Activated CD4-positive, alpha-beta memory T cell treated with anti-CD3 and anti-CD28 coated beads, Interleukin-2, amount 10 ng/mL, durations not matched to agents 7 days and 5 days (primary cell): ENCODE measurements at places on chromosomes 6 and 20. TPM values are rescaled to one million over a fixed set of nuclear protein-coding genes. Genes with fewer than 3 reads are reported as not detected.

GRCh38 chr6:105320765-105321164, 82.1 kb downstream of the PREP start:
- no peaks in the 10 kb centered on the region for H3K27me3 ChIP-seq
- no peaks in the 10 kb centered on the region for H3K4me1 ChIP-seq
- peaks cover 31% of the 10 kb centered on the region for H3K36me3 ChIP-seq
- H3K27ac ChIP-seq = no peak overlapping the region
- no peak overlapping the region for H3K4me3 ChIP-seq

DNA sequence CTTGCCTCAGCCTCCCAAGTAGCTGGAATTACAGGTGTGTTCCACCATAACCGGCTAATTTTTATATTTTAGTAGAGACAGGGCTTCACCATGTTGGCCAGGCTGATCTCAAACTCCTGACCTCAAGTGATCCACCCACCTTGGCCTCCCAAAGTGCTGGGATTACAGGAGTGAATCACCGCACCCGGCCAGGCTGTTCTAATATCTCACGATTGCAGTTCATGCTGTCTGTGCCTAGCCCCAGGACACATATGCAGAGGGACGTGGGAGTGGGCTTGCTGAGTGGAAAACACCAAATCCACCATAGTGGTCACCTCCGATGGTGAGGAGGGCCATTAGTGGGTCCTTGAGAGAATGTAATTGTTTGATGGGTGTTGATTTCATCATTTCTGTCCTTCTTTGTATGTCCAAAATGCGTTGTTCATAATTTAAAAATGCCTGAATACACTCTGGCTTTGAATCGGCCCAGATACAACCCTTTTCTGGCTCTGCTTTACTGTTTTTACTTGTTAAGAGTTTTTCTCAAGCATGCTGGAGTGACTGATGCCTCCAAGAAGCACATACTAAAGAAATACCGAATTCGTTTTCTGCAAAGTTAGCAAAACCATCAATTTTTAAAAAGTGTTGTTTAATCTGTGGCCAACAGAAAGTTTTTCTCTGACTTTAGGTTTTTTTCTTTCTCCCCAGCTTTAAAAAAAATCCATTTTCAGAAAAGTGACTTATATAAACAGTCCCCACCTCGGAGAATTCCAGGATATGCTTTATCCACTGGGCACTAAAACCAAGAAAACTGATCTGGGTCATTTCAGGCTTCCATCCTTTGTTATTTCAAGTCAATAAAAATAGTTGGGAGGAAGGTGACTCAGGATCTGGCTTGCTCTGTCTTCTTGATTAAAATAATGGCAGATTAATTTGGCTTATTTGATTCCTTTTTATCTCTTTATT, 18.8 kb upstream of the RALGAPA2 start:
- no peak for DNase-seq
- H3K27me3 ChIP-seq = peaks cover 3% of the 10 kb centered on the region
- H3K4me3 ChIP-seq = no peak overlapping the region

Gene TCF15
- not detected for total RNA-seq

DNA sequence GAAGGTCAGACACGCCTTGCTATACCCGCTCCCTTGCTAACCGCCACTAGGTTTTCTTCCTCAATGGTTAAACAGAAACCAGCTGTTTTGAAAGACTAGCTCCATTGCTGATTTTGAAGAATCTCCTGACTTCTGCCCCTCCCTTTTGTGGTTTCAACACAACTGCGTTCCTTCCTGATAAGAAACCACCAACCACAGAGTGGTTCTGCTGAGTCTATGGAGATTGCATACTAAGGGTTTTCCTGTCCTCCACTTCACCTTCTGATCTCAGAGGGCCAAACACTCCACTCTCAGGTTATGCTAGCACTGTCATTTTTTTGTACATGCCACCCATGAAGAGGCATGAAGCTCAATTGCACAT, 207.9 kb downstream of the MYLK4 start:
- DNase-seq = peak; percentile 80
- peaks cover 17% of the 10 kb centered on the region for H3K36me3 ChIP-seq
- peaks cover 32% of the 10 kb centered on the region for H3K4me1 ChIP-seq
- peak overlapping the region; percentile 28 for H3K4me3 ChIP-seq
- peaks cover 75% of the 10 kb centered on the region for H3K27me3 ChIP-seq
